ENCODE measurements at places on chromosomes 2 and 18. TPM values are rescaled to one million over a fixed set of nuclear protein-coding genes. Genes with fewer than 3 reads are reported as not detected.

NT5DC4 gene
- not detected for total RNA-seq

KRTCAP3 gene
- 1.1 TPM for total RNA-seq

RANBP2 gene
- total RNA-seq = 11.5 TPM

KCNIP3 gene
- 1.7 TPM for total RNA-seq

IL36A gene
- not detected for total RNA-seq

ST6GAL2 gene
- total RNA-seq = 15.6 TPM

TUBA4B gene
- 0.26 TPM for total RNA-seq

STARD7 gene
- 98.3 TPM for total RNA-seq

HRH4 gene
- 0.02 TPM for total RNA-seq

BARD1 gene
- 6.6 TPM for total RNA-seq

FASTKD2 gene
- total RNA-seq = 39.4 TPM

SLC16A14 gene
- 1.4 TPM for total RNA-seq

GCG gene
- not detected for total RNA-seq

SULT1C4 gene
- total RNA-seq = not detected

GIGYF2 gene
- 31.2 TPM for total RNA-seq

CPLX4 gene
- total RNA-seq = not detected

CSRNP3 gene
- total RNA-seq = not detected

ANKRD53 gene
- not detected for total RNA-seq

GEN1 gene
- total RNA-seq = 15.6 TPM

SP140 gene
- total RNA-seq = not detected

AFF3 gene
- 0.22 TPM for total RNA-seq

TFCP2L1 gene
- total RNA-seq = 0.95 TPM

SERPINB3 gene
- total RNA-seq = not detected

TSPYL6 gene
- total RNA-seq = not detected

PDE1A gene
- total RNA-seq = not detected

KCNF1 gene
- 24.5 TPM for total RNA-seq

FIGLA gene
- not detected for total RNA-seq

PRKRA gene
- total RNA-seq = 34.3 TPM

DNAJC5G gene
- not detected for total RNA-seq

SPATA3 gene
- not detected for total RNA-seq

EVA1A gene
- 18.2 TPM for total RNA-seq

SIX2 gene
- total RNA-seq = 0.27 TPM

GKN1 gene
- 0.48 TPM for total RNA-seq

CLEC4F gene
- not detected for total RNA-seq

STARD6 gene
- not detected for total RNA-seq

ASXL3 gene
- not detected for total RNA-seq

Measured in A549 treated with RU486 at 1 μM for 4 hours (cell line).